ENCODE measurements at places on chromosomes 6 and 20.

DNA sequence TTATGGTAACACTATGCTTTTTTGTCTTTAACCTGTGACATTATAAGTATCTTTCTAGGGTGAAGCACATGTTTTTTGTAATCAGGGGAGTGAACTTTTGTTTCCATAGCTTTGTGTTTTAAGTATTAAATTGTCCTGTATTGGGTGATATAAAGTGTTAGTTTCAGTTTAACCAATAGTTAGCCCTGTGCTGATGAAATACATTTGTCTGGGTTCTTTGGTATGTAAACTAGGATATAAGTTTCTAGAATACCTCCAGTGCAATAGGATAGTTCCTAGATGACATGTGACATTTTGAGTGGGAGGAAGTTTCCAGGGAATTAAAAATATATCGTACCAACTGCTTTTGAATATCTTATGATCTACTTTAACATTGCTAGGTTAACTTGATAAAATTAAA lies 611.0 kb upstream of the MARCKS start:
- no peak for DNase-seq

- DNase-seq: no peak
These were observed 11.3 kb downstream of the SLC16A10 start for GRCh38 chr6:111098597-111098996.

- DNase-seq: no peak
These were observed 177.1 kb upstream of the MAN1A1 start for GRCh38 chr6:119526561-119527230.

DNA sequence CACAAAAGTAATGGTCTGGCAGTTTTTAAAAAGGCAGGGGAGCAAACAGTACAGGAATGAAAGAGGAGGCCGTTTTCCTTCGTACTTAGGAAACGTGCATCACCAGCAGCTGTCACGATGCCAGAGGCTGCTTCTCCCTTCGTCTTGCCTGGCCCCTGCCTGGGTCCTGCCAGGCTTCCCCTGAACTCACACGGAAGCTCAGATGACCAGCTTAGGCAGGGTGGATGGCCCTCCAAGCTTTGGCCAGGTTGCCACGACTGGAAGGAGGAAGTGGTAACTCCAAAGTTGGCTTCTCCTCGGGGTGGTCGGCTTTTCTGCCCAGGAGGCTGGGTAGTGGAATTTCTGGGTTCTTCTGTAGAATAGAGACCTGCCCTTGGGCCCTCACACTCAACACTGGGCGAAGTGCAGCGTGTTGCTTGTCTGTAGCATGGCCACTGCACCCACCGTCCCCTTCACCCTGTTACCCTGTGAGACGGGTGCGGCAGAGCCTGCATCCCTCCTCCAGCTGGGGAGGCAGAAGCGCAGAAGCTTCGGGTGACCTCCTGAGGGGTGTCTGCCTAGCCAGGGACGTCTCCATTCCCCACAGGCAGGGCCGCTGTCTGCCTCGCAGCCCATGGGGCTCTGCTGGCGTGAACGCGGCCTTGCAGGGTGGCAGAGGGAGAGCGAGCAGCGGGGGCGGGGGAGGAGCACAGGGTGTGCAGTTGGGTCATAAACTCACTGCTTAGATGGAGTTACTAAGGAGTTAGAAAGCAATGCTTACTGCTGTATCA lies 18.4 kb upstream of the RBM38 start:
- DNase-seq: no peak

DNA sequence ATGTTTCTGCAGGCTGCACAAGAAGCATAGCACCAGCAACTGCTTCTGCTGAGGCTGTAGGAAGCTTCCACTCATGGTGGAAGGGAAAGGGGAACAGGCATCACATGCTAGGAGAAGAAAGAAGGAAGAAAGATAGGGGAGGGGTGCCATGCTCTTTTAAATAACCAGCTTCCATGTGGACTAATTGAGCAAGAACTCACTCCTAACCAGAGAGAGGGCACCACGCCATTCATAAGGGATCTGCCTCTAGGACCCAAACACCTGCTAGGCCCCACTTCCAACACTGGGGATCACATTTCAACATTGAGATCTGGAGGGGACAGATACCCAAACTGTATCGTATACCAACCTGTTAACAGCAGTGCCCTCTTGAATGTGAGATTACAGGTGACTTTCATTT lies 46.9 kb upstream of the ARMC2 start:
- DNase-seq: no peak

- no peak for DNase-seq
These were observed 46.0 kb upstream of the TASP1 start for GRCh38 chr20:13684566-13685222.

DNA sequence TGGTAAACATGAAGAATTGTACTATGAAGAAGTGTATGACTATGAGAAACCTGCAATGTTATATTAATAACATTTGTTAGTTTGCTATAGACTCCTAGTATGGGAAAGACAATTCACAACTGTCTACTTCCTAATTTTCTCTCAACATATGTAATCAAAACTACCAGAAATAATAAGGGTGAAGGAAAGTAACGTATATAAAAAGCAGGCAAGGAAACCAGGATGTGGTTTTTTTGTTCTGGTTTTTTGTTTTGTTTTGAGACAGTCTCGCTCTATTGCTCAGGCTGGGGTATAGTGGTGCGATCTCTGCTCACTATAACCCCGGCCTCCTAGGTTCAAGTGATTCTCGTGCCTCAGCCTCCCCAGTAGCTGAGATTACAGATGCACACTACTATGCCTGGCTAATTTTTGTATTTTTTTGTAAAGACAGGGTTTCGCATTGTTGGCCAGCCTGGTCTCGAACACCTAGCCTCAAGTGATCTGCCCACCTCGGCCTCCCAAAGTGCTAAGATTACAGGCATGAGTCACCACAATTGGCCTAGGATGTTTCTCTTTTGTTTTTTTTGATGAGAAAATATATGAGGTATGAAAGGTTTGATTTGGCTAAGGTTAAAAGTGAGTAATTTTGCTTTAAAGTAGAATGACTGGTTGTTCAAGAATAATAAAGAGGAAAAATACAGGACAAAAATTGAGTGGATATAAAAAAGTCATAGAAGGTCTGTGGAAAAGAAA lies 83.1 kb downstream of the PTCHD4 start:
- DNase-seq: no peak

GRCh38 chr6:148525453-148525852 lies 182.8 kb downstream of the SASH1 start:
- DNase-seq: no peak

- DNase-seq: no peak
These were observed 38.5 kb downstream of the CPXM1 start for GRCh38 chr20:2761885-2762284.

DNA sequence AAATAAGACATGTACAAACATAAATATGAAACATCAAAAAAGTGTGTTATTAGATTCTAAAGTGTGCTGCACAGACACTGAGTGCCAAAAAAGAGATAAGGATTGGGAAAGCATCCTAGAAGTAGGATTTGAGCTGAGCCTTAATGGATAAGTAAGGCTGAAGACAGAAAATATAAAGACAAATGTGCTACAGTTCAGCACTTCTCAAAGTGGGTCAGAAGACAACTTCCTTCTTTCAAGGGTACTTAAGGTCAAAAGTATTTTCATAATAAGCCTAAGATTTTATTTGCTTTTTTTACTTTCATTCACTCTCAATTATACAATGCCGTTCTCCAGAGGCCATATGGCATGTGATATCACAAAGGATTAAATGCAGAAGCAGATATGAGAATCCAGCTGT lies 16.8 kb downstream of the USP45 start:
- no peak for DNase-seq

DNA sequence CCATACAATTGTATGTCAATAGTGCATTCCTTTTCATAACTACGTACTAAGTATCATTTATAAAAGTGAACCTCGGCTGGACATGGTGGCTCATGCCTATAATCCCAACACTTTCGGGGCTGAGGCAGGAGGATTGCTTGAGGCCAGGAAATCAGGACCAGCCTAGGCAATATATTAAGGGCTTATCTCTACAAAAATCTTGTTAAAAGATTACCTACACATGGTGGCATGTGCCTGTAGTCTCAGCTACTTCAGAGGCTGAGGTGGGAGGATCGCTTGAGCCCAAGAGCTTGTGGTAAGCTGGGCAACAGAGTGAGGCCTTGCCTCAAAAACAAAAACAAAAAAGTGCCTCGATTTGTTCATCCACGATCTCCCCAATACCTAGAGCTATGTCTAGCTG lies 449.7 kb upstream of the SULF2 start:
- DNase-seq: no peak
